ENCODE measurements at places on chromosomes 13 and 19.

GRCh38 chr13:35791184-35791851 is 314.8 kb upstream of the MAB21L1 start:
- DNase-seq = no peak

DNA sequence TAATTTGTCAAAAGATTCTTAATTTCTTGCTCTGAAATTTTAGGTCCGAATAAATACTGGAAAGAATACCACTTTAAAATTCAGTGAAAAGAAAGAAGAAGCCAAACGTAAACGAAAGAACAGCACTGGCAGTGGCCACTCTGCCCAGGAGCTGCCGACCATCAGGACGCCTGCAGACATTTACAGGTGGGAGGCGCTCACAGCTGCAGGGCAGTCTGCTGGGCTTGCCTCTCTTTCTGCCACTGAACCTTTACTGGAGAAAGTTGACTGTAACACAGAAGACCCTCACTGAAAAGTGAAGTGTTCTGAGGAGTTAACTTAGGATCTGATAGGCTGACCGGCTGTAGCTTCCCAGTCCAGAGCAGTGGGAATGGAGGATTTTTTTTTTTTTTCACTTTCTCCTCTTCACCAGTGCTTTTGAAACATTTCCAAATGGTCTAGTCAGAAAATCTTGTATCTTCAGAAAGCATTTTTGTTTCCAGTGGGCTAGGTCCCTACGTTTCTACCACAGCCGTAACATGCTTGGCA is 69.1 kb downstream of the URI1 start:
- no peak for DNase-seq

- no peak for DNase-seq
Observed at GRCh38 chr13:21557995-21558394, 46.0 kb downstream of the MICU2 start.

GRCh38 chr13:49319951-49320350 is 72.2 kb downstream of the CDADC1 start:
- DNase-seq = no peak

DNA sequence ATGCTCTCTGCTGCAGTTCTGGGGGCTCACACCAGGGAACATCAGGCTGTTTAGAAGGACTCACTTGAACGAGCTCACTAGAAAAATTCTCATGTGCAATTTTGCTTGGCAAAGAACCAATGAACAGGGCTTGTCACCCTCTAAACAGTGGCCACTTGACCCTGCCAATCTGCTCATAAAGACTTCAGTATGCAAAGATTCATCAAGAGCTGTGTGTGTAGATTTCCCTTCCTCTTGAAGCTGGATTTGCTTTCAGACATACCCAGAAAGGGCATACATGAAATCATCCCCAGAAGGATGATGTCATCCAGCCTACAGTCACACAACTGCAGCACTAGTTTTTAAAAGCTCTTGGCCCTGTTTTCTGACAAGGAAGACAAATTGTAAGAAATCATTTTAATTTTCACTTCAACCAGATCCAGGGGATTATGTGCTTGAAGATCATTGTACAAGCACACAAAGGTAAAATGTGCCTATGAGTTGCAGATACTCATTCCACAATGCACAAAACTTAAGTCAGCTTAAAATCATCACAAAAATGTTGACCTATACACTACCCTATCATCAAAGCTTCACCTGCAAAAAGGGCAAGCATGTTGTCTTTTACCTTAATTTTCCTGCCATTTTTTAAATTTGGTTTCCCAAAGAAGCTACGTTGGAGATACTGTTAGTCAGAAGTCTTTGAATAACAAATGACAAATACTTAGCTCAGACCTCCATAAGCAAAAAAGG is 5.2 kb upstream of the STK24 start:
- no peak for DNase-seq

DNA sequence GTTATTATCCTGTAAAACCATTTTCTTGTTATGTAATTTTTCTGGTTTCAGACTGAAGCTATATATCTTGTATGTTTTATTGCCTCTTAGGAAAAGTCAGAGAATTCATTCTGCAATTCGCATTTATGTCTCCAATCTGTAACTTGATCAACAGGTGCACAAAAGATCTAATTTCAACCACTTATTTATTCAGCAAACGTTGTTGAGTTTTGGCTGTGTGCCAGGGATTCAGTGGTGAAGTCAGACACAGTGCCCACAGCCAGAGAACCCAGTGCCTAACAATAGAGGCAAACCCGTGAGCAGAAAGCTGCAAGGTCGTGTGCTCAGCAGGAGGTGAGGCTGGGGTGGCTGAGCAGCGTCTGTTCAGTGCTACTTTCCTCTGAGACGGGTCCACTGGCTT is 119.5 kb upstream of the MCF2L start:
- DNase-seq = no peak

DNA sequence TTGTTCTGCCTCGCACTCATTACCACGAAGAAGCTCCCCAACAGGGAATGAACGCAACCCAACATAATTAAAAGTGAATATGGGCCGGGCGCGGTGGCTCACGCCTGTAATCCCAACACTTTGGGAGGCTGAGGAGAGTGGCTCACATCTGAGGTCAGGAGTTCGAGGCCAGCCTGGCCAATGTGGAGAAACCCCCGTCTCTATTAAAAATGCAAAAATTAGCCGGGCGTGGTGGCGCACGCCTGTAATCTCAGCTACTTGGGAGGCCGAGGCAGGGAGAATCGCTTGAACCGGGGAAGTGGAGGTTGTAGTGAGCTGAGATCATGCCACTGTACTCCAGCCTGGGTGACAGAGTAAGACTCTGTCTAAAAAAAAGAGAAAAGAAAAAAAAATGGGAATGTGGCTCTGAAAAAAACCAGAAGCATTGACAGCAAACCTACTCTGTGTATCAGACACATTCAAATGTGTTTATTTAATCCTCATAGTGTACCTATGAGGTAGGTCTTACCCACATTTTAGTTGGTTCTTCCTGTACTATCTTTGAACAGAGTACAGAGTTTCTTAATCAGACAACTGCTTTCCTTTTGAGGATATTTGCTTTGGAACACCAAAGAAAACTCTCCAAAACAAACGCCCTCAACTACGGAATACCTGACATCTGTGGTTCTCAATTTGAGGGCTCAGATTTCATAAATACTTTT is 70.0 kb downstream of the NUFIP1 start:
- no peak for DNase-seq

- DNase-seq = no peak
Observed at GRCh38 chr13:29162638-29163235, 342.6 kb downstream of the MTUS2 start.

DNA sequence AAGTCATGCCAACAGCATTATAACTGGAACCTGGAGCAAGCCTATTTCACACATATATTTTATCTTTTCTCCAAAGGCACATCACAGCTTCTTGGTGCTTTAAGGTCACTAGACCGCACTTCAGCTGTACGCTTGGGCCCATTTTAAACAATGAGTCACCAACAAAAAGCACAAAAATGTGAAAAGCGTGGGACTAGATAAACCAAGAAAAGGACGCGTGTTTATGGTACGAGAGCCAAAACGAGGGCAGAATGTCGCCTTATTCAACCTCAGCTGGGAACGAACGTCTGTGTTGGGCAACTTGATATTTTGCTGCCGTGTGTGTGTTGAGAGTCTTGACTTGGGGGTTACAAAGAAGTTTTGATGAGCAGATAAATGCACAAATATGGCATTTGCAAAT is 9.2 kb upstream of the EHD2 start:
- DNase-seq = no peak

DNA sequence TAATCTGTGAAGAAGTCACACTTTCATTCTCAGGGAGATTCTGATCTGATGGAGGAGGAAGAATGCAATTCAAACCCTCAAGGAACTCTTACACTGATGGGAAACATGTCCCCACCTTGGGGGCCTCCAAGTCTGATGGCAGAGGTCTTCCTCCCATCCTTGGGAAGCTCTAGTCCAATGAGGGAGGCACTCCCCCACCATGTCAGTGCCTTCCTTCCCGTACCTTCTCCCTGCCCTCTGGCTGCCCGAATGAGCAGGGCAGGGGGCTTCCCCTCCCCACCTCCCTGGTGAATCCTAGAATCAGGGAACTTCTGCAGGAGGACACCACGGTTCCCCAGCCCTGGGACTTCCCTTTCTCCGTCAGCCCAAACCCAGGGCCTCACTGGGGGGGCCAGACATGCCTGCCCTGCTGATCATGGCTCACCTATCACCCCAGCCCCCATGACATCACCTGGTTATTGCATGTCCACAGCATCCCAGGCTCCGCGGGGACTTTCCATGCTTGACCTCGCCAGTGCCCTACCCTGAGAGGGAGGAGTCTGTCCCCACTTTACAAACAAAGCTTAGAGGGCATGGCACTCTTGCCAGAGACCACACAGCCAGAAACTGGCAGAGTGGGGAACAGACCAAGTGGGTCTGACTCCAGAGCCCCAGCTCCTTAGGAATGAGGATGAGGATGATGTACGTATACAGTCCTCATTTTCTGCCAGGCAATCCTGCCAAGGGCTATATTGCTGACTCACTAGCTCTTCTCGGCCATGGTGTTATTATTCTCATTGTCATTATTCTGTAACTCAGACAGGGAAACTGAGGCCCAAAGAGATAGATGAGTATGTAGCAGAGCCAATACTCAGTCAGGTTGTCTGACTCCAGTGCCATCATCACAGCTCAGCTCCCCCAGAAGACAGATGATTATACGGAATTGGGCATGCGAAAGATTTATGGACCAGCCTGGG is 9.6 kb upstream of the BCL3 start:
- DNase-seq = no peak

DNA sequence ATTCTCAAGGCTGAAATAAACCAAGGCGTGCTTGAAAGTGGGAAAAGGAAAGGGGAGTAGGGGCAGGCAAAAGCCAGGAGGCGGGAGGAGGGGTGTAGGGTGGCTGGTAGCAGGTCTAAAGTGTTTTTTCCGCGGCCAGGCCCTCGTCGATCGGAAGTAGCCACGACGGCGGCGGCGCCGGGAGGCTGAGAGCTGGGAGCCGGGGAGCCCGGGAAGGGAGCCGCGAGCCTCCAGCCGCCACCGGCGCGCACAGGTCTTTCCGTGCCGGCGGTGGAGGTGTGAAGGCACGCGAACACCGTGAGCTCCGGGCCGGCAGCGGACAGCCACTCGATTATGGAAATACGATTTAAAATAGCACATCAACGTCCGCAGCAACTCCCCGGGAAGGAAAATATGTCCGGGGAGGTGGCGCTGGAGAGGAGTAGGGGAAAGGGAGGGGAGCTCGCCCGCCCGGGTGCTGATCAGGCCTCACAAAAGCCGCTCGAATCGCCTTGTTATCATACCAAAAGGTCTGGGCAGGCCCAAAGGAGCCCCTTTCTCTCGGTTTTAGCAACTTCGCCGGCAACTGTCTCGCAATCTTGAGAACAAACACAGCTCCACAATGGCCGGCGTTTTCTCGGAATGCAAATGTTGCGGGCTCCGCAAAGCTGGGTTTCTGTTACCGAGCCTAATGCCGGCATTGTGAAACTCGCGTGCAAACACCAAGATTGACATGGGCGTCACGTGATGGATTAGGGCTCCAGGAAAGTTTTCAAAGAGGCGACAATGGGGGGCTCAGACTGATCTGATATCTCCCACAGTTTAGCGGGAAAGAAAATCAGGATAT is 2.9 kb upstream of the PCDH8 start:
- DNase-seq = peak; percentile 19

DNA sequence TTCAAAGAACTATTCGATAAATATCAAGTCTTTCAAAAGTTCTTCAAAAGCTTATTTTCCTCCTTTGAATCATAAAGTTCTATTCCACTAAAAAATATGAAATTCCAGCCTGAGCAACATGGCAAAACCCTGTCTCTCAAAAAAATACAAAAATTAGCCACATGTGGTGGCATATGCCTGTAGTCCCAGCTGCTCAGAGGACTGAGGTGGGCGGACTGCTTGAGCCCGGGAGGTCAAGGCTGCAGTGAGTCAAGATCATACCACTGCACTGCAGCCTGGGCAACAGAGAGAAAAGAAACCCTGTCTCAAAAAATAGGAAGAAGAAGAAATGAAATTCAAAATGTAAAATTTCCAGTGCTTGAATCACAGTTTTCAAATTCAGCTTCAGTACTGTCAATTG is 24.6 kb downstream of the CAB39L start:
- no peak for DNase-seq

- DNase-seq = no peak
Observed at GRCh38 chr19:43759515-43759914, 4.8 kb upstream of the SMG9 start.

DNA sequence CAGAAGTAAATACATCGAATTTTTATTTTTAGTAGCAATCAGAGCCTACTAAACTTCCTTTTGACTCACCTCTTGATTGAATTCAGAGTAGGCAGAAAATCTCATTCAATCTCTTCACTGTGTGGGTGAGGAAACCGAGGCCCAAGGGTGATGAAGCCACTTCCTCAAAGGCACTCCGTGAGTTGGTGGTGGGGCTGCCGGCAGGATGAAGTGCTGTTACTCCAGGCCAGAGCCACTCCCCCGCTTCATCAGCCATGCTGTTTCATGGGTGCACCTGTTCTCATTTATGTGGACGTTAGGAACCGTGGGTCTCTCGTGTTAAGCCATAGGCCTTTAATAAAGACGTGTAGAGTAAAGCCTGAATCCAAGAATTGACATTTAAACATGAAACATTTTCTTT is 13.2 kb downstream of the ING1 start:
- DNase-seq = peak; percentile 70

DNA sequence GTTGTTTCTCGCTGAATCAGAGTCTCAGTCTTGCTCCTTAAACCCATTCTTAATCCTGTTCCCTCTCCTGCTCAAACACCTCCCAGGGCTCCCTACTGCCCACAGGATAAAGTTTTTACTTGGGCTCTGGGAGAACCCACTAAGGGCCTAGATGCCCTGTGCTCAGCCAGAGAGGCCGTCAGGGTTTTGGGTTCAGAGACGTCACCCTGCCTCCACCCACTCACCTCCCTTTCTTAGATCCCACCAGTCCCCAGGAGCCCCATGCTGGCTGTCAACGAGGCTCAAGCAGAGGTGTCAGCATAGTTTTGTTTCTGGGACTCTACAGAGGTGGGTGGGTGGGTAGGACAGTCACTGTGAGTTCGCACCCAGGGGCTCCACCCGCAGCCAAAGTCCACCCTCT is 15.5 kb upstream of the CYP4F2 start:
- no peak for DNase-seq

- no peak for DNase-seq
Observed at GRCh38 chr13:49779721-49780120, 12.8 kb downstream of the KPNA3 start.

GRCh38 chr19:11423164-11423790 is 4.2 kb upstream of the RGL3 start:
- DNase-seq = no peak

GRCh38 chr19:58407658-58408151 is 744 bp upstream of the ZNF584 start:
- peak; percentile 26 for DNase-seq
